ENCODE measurements at places on chromosomes 4 and X.

GRCh38 chrX:122115604-122116003 is 1068.2 kb downstream of the GLUD2 start:
- DNase-seq, result no peak

DNA sequence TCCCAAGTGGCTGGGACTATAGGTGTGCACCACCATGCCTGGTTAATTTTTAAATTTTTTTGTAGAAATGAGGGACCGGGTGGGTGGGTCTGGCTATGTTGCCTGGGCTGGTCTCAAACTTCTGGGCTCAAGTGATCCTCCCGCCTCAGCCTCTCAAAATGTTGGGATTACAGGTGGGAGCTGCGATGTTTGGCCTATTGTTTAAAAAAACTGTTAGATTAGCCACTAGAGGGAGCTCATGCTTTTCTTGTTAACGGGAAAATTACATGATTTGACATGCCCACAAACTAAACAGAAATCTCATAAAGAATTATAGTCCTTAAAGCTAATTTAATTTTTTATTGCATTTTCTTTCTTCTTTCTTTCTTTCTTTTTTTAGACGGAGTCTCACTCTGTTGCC is 5.0 kb upstream of the SDAD1 start:
- DNase-seq, result no peak

DNA sequence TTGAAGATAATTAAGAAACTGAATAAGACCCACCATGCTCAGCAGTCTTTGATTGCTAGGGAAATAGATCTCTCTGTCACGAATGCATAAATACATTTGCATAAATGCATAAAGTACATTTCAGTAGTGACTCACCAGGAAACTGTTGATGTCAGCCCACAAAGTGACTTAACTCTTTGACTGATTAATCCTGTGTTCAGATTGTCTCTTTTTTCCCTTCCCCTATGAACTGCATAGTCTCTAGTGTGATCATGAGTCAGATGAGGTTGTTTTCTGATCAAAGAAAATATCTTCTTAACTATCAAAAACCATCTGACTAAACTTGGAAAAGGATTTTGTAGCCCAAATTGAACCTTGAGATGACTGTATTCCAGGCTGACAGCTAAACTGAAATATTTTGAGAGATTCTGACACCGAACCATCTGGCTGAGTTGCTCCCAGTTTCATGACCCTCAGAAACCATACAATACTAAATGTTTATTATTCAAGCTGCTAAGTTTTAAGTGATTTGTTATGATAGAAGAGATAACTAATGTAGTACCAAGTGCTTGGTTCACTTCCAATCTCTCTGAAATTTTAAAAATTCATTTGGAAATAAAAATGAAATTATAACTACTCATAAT is 1381.5 kb upstream of the AGA start:
- DNase-seq, result no peak

DNA sequence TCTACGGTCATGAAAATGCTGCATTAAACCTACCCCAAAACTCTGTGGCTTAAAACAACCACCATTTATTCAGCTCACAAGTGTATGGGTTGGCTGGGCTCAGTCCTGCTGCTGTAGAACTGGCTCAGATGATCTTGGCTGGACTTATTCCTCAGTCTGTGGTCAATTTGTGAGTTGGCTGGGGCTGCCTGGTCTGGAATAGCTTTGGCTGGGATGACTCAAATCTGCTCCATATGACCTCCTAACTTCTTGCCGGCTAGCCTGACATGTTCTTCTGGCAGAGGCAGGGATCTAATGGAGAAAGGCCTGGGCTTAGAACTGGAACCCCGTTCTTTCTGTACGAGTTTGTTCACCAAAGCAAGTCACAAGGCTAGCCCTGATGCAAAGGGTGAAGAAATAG is 71.7 kb downstream of the CFAP299 start:
- DNase-seq, result no peak

DNA sequence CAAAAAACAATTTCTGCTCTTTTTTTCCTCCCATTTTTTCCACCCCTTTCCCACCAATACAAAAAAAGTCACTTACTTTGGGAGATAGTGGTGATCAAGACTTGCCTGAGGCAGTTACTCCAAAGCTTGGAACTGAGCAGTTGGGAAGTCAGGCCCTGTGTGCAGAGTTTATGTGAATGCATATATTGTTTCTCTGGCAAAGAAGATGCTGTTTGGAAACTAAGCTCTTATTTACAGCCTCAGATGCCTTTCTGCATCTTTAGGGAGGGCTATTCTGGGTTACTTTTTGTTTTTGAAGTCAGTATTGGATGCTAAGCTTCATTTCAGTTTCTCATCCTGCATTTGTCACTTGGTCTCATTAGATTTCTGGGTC is 136.3 kb downstream of the ZNF330 start:
- no peak for DNase-seq
